ENCODE measurements at places on chromosomes 4 and X.

GRCh38 chr4:141346144-141346543 lies 125.4 kb downstream of the ZNF330 start:
- no peak overlapping the region for H3K27ac ChIP-seq
- no peaks in the 10 kb centered on the region for H3K27me3 ChIP-seq
- no peaks in the 10 kb centered on the region for H3K36me3 ChIP-seq
- peak; percentile 13 for DNase-seq

GRCh38 chr4:6626066-6626465 lies 14.4 kb upstream of the MRFAP1 start:
- no peak overlapping the region for H3K4me3 ChIP-seq
- no peak overlapping the region for H3K27ac ChIP-seq
- no peak for DNase-seq
- H3K36me3 ChIP-seq = no peaks in the 10 kb centered on the region
- H3K27me3 ChIP-seq = no peaks in the 10 kb centered on the region

GRCh38 chr4:73344106-73344505 lies 60.0 kb upstream of the ALB start:
- no peaks in the 10 kb centered on the region for H3K36me3 ChIP-seq
- H3K27me3 ChIP-seq = no peaks in the 10 kb centered on the region
- H3K4me1 ChIP-seq = peaks cover 93% of the 10 kb centered on the region
- DNase-seq = no peak

DNA sequence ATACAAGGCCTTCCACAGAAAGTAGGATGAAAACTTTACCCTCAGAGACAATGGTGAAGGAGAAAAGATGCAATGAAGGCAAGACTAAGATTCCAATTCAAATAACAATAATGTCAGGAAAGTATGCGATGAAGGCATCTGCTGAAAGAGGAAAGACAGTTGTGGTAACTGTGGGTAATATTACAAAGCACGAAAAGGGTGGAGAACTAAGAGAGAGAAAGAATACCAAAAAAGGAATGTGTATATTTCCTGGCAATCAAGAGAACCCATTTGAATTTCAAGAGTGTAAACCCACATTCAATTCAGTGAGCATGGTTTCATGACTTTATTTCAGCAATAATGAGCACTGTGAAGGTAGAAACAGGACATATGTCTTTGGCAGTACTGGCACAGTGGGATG lies 225.5 kb downstream of the PALLD start:
- no peaks in the 10 kb centered on the region for H3K36me3 ChIP-seq
- no peak overlapping the region for H3K4me3 ChIP-seq
- H3K27me3 ChIP-seq = no peaks in the 10 kb centered on the region
- H3K4me1 ChIP-seq = no peaks in the 10 kb centered on the region
- no peak overlapping the region for H3K27ac ChIP-seq

- H3K36me3 ChIP-seq = no peaks in the 10 kb centered on the region
- no peak overlapping the region for H3K4me3 ChIP-seq
- H3K27ac ChIP-seq = no peak overlapping the region
- H3K4me1 ChIP-seq = 0 out of 2 replicates have a peak, but pooled peaks cover 8% of the 10 kb centered on the region
- no peaks in the 10 kb centered on the region for H3K27me3 ChIP-seq
- DNase-seq = peak; percentile 1
These were observed 60.9 kb downstream of the NPY5R start for GRCh38 chr4:163404580-163404979.

DNA sequence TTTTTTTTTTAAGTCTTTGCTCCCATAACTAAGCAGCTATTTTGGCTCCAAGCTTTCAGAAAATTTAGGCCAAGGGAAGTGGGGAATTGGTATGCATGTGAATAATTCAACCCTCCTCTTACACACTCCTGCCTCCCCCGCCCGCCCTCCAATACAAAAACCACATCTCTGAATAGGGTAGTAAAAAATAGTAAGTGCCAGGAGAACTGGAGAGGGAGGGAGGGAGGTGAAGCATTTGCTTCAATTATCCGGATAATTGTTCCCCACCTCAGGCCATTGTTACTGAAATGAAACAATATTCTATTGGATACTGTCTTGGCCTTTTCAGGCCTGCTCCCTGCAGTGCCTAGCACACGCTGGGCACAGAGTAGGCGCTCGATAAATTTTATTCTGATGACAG lies 5.5 kb upstream of the GSX2 start:
- no peak for DNase-seq
- H3K36me3 ChIP-seq = no peaks in the 10 kb centered on the region
- H3K4me3 ChIP-seq = no peak overlapping the region
- peaks cover 38% of the 10 kb centered on the region for H3K4me1 ChIP-seq

GRCh38 chr4:122912810-122913575 lies 9.4 kb downstream of the NUDT6 start:
- H3K27me3 ChIP-seq = no peaks in the 10 kb centered on the region
- no peak overlapping the region for H3K27ac ChIP-seq
- no peaks in the 10 kb centered on the region for H3K36me3 ChIP-seq
- no peak overlapping the region for H3K4me3 ChIP-seq
- peaks cover 19% of the 10 kb centered on the region for H3K4me1 ChIP-seq
- peak; percentile 13 for DNase-seq

DNA sequence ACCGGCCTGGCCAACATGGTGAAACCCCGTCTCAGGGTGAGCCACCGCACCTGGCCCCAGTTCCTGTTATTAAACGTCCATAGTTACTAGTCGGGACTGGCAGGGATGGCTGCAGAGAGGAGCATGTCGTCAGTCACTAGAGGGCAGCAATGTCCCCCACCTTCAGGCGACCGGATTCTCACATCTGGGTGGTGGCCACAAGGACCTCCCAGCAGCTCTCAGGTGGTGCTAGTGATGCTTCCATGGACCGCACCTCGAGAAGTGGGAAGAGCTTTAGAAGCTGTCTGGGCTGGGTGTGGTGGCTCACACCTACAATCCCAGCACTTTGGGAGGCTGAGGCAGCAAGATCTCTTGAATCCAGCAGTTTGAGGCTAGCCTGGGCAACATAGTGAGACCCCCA lies 13.3 kb upstream of the IL3RA start:
- H3K4me3 ChIP-seq = no peak overlapping the region
- H3K27me3 ChIP-seq = no peaks in the 10 kb centered on the region
- peak; percentile 51 for DNase-seq
- no peak overlapping the region for H3K27ac ChIP-seq

All from HepG2 (cell line).